ENCODE measurements at places on chromosomes 2 and 18.

DNA sequence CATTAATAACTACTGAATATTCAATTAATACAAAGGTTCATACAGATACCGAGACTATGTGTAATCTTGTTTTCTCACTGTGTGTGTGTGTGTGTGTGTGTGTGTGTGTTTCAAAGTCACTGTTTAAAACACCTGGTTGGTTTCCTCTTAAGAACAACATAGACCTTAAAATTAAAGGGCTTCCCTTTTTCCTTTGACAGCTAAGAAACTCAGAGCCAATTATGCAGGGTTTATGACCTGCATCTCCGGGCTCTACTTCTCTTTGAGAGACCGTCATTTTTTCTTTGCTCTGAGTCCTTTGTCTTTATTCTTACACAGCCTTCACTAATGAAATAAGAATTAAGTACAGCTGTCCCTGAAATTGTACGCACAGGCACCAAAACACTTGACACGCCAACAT is 145.6 kb downstream of the HDAC4 start:
- no peak for DNase-seq

DNA sequence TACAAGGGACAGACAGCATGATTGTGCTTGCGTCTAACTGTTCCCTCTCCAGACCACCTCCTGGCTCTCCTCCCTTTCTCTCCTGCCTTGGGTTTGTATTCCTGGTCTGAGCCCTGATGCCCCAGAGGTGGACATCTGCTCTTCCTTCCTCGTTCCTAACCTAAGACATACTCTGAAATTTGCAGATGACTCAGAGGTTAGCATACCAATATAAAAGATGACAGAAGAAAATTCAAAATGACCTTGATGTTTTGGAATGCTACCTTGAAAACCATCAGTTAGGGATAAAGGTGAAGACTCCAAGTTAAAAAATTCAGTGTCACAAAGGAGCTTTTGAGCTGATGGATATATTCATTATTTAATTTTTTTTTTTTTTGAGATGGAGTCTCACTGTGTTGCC is 12.9 kb downstream of the SMYD1 start:
- no peak for DNase-seq

DNA sequence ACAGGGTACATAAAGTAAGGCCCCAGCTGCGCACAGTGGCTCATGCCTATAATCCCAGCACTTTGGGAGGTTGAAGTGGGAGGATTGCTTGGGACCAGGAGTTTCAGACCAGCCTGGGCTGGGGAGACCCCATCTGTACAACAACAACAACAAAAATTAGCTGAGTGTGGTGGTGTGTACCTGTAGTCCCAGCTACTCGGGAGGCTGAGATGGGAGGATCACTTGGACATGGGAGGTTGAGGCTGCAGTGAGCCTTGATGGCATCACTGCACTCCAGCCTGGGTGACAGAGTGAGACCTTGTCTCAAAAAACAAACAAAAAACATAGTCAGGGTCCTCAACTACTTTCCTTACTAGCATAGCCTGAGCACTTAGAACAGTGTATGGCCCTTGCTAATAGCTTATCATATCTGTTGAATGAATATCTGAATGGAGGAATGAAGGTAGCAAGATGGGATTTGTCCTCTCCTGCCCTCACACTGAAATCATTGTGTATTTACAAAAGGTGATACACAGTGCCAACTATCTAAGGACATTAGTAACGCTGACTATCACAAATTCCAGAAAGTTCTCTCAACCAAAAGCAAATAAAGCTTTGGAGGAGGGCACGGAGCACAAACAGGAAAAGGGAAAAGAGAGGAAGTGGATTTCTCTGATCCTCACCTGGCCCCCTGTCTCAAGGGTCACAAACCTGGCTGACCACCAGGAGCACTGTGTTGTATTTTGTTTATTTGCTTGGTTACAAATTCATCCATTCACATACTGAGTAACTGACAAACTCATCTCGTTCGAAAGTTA is 38.1 kb downstream of the L3MBTL4 start:
- no peak for DNase-seq

- no peak for DNase-seq
Observed at GRCh38 chr18:2146754-2147153, 424.6 kb downstream of the METTL4 start.

DNA sequence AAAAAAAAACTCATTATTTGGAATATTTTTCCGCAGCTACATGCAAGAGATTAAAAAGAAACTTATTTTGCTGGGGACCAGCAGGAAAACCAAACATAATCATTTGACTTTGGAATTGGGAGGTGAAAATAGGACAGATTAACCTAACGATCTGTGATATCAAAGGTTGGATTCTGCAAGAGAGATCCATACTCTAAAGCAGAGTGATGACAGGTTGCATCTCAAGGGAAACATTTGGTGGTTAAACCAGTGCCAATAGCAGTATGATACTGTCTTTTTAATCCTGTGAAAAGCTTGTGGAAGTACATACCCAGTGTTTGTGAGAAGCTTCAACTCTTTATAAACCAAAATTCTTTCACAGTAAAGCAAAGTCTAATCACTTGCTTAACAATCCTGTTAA is 5.3 kb upstream of the IKZF2 start:
- DNase-seq = no peak

DNA sequence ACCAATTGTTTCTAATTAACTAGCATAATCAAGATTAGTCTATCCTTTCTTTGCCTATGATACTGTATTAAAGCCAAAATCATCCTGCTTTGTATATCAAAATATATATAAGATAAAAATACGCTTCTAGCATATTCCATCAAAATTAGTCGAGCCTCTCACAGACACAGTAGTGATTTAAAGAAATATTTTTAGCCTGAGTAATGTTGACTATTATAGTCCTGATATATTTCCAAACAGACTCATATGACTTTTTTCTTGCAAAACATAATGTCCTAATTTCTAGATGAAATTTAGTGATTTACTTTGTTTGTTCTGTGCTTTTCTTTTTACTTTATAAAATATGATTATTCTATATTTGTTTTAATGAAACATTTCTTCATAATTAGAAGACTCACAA is 30.9 kb downstream of the FAP start:
- no peak for DNase-seq
